Left lung (tissue), 14 donors: ENCODE measurements at places on chromosomes 4 and X. TPM values are rescaled to one million over a fixed set of nuclear protein-coding genes. Genes with fewer than 3 reads are reported as not detected.

The TMPRSS11B gene
- 0.11 TPM for polyA plus RNA-seq

DNA sequence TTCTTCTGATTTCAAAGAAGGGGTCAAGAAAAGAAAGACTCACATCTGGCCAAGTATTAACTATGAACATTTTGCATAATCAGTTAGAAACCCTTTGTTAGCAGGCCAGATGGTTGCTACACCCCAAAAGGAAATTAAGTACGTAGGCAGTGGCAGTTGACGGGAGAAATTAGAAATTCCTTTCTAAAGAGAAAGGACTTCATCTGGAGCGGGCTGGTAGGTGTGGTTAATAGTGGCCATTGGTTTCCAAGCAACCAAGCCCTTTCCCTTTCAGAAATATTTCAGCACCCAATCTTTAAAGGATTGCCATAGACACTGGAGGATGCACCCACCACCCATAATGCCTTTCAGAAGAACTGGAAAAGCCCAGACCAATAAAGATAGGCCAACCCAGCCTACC is 235.7 kb upstream of the LDB2 start:
- DNase-seq = no peak

GRCh38 chrX:29634516-29634915 is 580.8 kb upstream of the MAGEB2 start:
- DNase-seq = no peak

DNA sequence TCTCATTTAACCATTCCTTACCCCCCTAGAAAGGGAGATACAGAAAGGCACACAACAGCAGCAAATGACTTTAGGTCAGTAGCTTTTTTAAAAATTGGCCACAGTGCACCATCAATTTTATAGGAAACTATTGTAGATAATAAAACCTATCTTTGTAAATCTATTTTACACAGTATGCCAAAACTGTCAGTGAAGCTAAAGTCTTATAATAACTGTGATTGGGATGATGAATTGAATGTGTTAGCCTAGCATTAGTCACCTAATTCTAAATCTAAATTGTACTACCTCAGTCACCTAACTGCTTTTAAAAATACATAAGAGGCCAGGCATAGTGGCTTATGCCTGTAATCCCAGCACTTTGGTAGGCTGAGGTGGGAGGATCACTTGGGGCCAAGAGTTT is 44.2 kb downstream of the SH3RF1 start:
- DNase-seq = no peak

- DNase-seq = no peak
Measured at GRCh38 chr4:135921081-135921480, 1611.2 kb downstream of the PCDH18 start.

The TMEM150C gene
- 17.4 TPM for polyA plus RNA-seq

DNA sequence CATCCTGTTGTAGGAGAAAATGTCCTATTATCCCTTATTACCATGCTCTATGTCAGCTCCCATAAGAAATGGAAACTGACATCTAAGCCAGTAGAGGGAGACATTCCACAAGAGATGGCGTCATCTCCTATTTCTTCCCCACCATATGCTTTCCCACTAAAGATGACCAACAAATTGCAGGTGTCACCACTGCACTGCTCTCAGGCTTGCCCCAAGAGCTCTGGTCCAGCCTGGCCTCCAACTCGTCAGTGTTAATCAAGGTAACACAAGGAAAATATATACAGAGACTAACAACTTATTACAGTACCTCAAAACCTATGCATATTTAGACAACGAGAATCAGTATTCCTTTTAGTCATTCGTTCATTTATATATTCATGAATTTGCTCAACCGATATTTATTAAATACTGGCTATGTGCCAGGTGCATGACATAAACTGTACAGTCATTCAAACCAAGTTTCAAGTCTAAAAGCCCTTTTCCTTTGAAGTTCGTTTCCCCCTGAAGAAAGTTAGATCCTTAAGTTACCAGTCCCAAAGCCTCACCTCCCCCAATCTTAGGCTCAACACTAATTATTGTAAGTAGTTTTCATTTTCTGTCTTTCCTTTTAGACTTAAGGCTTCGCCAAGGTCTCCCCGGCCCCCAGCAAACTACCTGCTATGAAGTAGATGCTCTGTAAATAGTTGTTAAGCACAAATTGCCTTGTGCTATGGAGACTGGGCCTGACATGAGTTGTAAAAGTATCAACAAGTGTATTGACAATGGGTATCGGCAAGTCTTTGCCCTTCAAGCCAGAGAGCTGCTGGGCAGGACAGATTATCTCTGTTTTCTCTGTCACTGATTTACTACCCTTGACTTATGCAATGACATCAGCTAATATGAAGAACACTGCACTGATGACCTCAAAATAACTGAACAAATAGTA is 3.1 kb upstream of the FGB start:
- DNase-seq = no peak

The SAGE1 gene
- polyA plus RNA-seq = 0.08 TPM

DNA sequence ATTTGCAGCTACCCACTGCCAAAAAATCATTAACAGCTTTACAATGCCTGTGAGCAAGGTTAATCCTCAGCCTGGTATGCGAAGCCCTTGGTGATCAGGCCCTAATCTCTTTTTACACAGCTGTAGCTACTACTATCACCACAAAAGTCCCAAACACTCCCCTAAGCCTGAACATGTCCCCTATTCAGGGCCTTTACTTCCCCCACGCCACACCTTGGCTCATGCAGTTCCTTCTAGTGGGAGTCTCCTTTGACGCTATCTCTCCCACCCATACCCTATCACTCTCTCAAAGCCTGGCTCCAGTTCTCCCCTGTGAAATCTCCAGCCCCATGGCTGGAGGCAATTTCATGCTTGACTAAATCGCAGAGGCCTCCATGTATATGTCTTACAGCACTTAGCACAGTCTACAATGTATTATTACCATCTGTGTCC is 90.6 kb upstream of the CBR4 start:
- DNase-seq = no peak
